ENCODE measurements at places on chromosomes 1 and 21.

DNA sequence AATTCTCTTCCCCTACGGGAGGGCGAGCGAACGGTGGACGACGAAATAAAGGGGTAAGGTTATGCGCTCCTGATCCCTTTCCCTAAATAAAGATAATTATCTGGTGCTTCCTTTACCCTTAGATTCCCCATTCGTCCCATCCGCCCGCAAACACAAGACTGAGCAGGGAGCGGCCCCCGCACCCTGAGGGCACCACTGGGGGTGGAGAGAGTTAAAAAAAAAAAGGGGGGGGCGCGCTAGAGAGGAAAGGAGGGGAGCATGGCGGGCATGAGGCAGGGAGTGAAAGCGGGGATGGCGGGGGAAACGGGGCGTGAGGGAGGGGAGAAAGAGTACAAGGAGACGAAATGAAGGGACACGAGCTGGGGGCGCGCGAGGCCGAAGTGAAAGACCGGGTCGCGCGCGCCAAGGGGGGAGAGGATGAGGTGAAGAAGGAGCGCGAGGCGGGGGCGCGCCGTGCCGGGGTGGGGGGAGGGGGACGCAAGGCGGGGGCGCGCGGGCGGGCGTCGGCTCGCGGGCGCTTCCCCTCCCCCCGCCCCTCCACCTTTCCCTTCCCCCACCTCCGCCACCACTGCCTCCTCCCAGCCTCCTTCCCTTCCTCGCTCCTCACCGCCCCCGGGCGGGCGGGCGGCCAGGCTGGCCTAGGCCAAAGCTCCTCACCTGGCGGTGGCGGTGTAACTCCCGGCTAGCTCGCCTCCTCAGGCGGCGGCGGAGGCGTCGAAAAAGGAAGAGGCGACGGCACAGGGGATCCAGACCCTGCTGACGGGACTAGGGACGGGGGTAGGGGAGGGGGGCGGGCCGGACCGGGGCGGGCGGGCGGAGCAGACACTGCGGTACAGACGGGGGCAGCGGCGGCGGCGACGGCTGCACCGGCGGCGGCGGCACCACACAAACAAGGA, 448 bp downstream of the GATAD2B start:
- peak; percentile 58 for DNase-seq

GRCh38 chr1:20850021-20850420, 62.9 kb upstream of the HP1BP3 start:
- DNase-seq: no peak

- DNase-seq: no peak
Observed at GRCh38 chr21:40385883-40386282, 461.1 kb downstream of the DSCAM start.

DNA sequence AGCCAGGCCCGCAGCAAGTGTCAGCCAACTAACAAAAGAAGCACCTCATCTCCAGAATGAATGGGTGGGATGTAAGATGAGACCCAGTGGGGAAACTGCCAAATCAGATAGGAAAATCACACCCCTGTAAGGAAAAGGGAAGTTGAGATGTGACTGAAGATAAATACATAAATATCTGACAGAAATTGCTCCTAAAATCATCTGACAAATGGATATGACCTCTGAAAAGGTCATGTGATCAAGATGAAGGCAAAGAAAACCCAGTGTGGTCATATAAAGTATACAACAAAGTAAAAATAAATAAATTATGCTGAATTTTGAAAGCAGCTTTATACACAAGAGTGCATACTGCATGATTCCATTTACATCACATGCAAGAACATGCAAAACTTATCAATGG, 12.7 kb downstream of the SIPA1L2 start:
- DNase-seq: no peak
